ENCODE measurements at places on chromosomes 5 and 9.

DNA sequence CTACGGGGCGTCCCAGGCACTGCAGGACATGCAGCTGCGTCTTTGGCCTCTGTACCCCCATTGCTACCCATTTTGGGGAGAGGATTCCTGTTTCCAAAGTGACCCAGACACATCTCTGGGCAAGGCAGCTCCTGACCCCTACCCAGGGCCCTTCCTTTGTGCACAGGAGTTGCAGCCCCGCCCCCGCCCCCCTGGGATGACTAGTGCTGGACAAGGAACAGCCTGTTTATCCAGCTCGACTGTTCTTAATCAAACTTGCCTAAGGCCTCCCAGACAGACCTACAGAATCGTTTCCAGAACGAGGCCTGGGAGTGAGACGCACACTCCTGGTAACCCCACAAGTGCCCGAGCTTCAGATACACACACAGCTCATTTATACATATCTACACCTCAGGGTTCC lies 13.2 kb downstream of the DIPK1B start:
- DNase-seq, result no peak

GRCh38 chr9:121557581-121558447 lies 58.2 kb upstream of the GGTA1 start:
- peak; percentile 88 for DNase-seq

DNA sequence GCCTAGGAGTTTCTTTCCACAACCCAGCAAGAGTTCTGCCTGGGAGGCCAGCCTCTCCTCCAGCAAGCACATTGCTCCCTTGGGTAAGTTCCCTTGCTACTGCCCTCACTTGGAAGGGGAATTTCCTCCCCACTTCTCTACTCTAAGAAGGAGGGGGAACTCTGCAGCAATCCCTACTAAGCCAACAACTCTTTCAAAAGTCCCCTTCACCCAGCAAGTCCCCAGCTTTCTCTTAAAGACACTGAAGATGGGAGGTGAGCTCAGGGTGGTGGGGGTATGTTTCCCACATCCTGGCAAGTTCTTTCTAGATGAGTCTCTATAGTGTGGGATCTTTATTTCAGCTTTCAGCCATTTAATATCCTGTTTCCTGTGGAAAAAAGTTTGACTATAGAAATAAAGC lies 49.0 kb downstream of the PDE8B start:
- peak; percentile 34 for DNase-seq

- DNase-seq, result no peak
These were observed 26.7 kb upstream of the EPB41L4A start for GRCh38 chr5:112445626-112446350.

GRCh38 chr9:134627417-134628353 lies 13.9 kb upstream of the COL5A1 start:
- DNase-seq, result no peak

DNA sequence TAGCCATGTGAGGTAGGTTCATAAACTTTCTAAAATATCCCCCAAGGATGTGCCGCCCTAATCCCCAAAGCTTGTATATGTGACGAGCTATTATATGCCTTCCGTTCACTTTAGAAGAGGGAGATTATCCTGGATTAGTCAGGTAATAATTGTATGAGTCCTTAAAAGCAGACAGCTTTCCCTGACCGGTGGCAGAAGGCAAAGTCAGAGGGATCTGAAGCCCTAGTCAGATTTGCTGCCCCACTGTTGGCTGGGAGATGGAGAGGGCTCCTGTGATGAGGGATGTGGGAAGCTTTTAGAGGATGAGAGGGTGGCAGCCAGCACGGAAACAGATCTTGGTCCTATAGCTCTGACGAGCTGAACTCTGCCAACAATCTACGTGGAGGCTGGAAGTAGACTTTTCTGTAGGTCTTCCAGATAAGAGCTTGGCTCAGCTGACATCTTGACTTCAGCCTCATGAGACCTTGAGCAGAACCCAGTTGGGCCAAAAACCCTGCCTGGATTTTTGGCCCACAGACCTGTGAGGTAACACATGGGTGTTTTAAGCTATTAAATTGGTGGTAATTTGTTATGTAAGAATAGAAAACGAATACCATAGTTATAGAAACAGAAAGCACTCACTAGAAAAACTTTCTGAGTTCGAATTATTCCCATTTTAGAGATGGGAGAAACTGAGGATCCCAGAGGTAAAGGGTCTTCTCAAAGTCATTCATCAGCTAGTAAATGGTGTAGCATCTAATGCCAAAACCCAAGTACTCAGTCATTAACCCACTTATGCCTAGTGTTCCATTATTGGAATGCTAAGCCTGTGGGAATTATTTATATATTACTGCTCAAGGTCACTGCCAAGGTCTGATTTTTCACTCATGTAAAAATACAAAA lies 48.9 kb downstream of the SH3PXD2B start:
- no peak for DNase-seq

DNA sequence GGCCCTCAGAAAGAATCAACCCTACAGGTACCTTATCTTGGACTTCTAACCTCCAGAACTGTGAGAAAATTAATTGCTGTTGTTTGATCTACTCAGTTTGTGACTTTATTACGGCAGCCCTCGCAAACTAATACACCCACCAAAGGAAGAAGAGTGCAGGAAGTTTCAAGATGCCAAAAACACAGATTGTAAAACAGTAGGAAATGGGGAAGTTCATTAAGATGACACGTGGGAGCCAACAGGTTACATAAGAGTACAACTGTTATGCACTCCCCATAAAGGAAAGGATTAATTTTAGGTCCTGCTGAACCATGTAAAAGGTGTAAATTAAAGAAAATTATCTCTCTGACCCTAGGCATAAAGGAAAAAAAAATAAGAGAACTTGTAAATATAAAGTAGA lies 294.3 kb downstream of the EPB41L4A start:
- no peak for DNase-seq

Data from Jurkat, Clone E6-1 (cell line).